Hematopoietic multipotent progenitor cell treated with erythropoietin and hydrocortisone succinate and interleukin-3 and kit ligand, for 15 days (in vitro differentiated cells): ENCODE measurements at places on chromosomes 3 and 15.

- no peak for DNase-seq
Measured at GRCh38 chr3:58429657-58430056, 4.0 kb downstream of the PDHB start.

DNA sequence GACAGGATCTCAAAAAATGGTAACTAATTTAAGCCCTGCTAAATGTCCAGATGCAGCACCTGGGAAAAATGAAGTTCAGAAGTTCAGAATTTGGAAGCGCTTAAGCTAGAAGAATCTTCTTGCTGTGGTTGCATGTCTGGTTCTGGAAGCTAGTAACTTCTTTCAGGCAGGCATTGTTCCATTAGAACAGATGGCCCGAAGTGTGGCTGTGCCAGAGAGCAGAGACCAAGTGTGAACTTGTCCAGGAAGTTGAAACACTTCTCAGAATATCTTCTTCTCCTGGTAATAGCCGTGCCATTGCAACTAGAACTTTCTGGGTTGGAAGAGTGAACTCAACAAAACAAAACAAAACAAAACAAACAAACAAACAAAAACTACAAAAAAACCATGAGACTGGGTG lies 80.0 kb downstream of the MITF start:
- DNase-seq: no peak

DNA sequence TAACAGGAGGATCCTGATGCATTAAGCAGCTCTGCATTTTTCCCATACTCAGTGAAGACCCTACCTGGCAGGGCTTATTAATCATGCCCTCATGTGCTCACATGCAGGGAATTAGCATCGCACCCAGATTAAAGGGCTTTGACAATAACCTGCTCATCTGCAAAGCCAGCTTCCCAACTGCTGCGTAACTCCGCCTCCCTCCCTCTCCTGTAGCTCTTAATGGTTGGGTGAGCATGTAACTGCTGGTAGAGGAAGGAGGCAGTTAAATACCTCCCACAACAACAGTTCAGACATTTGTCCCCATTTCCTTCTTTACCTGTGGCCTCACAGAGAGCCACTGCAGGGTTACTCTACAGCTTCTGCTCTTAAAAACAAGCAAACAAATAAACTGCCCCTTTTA lies 203.6 kb upstream of the WNT5A start:
- no peak for DNase-seq

DNA sequence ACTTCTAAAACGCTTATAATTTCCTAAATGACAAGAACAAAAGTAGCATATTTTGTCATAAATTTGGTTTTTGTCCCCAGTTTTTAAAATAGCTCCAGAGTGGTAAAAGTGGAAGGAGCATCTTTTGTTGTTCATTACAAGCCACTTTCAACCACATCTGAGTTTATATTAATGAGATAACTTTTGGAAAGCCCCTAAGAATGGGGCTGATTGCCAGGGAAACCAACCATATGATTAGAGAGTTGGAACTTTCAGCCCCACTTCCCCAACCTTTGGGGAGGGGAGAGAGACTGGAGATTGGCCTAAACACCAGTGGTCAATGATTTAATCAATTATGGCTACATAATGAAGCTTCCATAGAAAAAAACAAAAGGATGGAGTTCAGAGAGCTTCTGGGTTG lies 57.4 kb downstream of the CPA3 start:
- no peak for DNase-seq

- DNase-seq: no peak
Measured at GRCh38 chr3:8464668-8465067, 37.0 kb upstream of the LMCD1 start.

DNA sequence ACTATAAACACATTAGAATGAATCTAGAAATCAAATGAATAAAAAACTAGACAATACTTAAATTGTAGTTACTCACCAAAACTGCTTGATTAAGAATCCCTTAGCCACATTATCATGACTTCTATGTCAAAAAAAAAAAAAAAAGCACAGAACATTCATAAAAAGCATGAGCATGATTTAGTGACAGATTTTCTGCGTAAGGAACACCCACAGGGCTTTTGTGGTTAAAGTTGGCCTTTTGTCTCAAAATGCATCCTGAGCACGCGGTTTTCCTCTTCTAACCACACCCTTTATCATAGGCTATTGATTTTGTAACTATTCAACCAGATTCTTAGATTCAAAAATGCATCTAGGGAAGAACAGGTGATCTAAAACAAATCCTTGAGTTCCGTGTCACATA lies 334.0 kb upstream of the NR2F2 start:
- no peak for DNase-seq

DNA sequence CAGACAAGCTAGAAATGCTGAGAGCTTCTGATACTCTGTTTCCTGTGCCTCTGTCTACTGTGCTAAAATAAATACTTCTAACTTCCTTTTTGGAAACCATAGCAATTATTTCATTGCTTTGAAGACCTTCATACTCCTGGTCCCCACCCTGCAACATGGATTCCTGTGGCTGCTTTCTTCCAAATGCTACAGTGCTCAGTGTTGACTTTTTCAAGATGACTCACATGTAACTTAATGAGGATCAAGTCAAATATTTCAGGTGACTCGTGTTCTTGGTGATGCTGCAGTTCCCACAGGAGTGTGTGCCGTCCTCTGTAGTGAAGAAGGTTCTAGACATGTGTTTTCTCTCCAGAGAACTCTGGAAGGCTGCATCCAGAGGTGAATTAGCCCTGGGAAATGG lies 288.6 kb downstream of the CLSTN2 start:
- no peak for DNase-seq

DNA sequence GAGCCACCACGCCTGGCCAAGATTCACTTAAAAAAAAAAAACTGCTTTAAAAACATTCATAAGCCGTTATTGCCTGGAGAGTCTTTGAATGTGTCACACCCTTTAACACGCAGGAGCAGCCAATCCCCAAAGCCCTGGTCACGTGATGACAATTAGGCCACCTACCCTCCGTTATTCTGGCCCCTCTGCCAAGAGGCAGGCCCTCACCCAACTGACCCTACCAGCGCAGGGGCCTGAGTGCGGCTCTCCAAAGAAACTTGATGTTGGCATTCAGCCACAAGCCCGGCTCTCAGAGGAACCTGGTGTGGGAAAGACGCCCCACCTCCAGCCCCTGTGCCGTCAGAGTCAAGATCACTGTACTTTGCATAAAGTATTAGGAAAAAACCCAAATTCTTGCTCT lies 11.6 kb upstream of the MUC4 start:
- no peak for DNase-seq

DNA sequence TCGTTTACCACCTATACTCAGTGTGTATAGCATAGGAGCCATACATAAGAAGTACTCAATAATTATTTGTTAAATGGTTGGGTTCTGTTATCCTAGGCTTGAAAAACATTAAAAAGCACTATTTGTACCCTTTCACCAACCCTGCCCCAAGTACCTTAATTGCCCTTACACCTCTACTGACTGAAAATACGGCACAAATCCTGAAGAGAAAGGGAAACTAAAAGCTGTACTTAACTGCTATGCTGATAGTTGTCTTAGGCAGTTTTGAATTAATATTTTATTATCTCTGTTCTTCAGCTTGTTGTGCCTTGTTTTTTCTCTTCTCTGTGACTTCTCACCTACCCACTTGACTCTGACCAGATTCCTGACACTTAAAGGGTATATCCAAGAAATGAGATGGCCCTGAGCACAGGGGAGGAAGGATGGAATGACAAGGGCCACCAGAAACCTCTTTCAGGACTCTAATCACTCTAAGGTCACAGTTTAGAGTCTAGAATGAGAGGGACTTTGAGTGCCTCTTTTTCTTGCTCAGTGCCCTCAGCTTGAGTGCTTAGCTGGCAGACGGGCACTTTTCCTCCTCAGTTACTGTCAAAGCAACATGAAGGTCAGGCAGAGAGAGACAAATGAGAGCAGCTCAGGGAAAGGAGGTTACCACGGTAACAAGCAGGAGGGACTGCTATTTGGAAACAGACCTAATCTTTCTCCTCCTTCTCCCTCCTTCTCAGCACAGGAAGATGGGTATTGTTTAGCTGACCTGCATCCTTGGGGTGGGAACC lies 136.5 kb downstream of the ZNF609 start:
- DNase-seq: peak; percentile 39

DNA sequence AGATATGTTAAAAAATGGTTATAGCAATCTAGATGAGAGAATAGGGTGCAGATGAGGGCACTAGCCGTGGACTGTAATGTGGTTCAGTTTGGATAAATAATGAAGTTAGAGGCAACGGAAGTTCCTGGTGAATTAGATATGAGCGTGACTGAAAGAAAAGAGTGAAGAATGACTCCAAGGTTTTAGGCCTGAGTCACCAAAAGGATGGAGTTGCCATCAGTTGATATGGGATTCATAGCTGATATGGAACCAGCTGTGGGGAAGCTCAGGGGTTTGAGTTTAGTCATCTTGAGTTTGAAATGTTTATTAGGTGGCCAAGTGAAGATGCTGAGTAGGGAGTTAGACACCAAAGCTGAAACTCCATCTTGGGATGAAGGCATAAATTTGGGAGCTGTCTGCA lies 66.2 kb downstream of the SSR3 start:
- no peak for DNase-seq

DNA sequence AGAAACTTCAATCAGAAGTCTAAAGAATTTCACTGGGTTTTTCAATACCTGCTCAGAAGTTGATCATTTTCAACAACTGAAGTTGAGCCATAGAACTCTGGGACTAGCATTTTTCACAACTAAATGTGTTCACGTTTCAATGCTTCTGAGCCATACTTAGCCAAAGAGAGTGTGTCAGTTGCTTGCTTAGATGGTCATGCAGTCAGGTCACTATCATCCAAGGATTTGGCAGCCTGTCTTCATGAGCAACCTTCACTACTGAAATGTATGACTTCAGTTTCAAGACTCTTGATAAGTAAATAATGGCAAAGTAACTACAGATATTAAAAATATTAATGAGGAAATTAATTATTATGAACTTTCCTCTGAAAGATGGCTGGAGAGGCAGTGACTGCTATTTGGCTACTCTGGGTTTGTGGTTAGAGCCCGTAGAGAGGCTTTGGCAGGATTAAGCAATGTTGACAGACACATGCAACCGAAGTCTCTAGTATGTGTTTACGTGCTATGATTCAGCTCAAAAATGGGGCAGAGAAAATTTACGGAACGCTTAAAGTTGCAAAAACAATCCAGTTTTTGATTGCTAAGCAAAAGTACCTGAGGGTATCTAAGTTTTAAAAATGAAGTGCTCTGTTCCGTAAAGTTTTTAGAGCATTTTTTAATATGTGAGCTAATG lies 133.8 kb downstream of the GMNC start:
- DNase-seq: no peak

DNA sequence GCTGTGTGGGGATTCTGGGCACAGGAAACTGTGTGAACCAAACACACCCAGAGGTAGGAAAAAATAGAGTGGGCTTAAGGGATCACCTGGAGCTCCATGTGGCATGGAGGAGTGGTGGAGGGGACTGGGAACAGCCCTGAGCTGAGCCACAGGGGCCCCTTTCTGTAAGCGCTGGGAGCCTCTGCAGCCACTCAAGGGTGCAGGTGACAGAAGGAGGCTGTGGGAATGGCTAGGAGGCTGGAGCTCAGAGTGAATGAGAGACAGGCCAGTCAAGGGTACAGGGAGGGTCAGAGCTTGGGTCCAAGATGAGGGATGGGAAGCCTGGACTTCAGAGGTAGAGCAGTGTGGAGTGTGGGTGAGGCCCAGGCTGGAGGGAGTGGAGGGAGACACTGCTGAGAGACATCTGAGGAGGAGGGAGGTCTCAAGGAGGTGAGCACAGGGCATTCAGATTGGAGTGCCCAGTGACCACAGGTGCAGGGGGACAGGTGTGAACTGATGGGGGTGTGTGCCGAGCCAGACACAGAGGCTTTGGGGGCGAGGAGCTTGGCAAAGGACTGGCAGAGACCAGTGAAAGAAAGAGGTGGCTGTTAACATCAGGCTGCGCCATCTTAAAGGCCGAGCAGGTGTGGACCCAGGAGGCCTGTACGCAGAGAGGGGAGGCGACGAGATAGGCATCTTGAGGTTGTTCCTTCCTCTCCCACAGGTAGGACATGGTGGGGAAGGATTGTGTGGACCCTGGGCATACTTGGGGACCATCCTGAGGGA lies 56.8 kb downstream of the FGD5 start:
- DNase-seq: no peak

DNA sequence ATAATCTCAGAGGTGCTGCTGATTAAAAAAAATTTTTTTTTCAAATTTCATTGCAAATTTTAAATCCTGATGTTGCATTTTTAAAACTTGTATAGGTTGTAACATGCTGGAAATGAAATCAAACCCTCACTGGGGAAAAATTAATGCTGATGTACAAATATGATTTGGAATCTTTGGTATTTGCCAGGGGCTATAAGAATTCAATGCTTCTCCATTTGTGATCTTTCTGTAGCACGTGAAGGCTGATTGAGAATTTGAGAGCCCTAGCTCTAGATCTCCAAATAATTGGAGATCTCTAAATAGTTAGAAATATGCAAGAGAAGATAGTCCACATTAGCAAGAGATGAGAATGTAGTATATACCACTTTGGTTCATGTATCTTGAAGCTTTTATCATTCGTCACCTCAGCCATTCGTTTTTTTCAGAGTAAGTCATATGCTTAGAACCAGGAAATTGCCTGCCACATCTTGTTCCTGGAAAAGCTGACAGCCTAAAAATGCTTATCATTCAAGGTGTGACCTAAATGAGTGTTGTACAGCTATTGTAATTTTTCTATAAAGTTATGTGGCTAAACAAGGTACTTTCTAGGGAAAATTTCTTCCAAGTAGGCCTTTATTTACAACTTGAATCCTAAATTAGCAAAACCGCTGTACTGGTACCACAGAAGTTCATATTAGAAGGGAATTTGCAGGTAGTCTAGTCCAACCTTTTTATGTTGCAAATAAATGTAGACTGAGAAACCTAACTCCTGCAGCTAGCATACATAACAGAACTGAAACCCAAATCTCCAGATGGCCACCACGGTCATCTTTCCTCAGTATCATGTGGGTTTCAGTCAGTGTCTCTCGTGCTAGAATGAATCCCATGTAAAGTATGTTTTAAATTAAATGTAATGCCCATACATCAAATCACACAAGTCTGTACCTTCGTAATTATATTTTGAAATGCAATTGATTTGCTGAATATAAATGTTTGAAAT lies 48.5 kb downstream of the FNDC3B start:
- no peak for DNase-seq
